ENCODE measurements at places on chromosomes 16 and 17.

GRCh38 chr17:32494621-32495358 is 8.0 kb downstream of the CDK5R1 start:
- H3K27me3 ChIP-seq: no peaks in the 10 kb centered on the region
- no peak overlapping the region for H3K4me3 ChIP-seq

- H3K4me1 ChIP-seq: peaks cover 47% of the 10 kb centered on the region
- no peaks in the 10 kb centered on the region for H3K27me3 ChIP-seq
- H3K27ac ChIP-seq: no peak overlapping the region
- H3K36me3 ChIP-seq: peaks cover 36% of the 10 kb centered on the region
These were observed 3.9 kb upstream of the B3GNT9 start for GRCh38 chr16:67154578-67155294.

DNA sequence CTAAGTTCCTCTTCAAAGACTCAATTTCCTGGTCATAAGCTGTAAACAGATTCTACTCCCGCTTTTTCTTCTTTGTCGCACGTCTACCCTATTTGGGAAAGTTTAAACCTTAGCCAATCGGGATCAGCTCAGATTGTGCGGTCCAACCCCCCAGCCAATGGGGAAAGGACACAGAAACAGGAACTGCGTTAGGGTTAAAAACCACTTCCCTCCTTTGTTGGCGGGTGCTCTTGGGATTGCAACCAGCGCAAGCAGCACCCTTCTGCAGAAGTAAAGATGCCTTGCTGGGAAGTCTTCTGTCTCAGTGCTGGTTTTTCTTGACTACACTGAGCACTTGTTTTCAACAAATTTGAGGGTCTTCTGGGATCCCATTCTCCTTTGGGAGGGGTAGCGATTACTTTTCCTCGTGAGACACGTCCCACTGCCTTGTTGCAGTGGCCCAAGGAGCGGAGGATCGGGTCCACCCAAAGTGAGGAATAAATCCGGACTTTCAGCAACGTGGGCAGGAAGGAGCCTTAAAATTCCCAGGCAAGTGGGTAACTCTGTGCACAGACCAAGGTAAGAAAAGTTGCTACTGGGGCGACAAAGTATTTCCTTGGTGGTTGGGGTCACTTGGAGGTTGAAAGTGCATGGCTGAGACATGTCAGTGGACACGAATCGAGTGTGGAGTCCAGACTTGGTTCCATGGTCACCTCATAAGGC is 1.0 kb upstream of the YPEL3 start:
- peaks cover 24% of the 10 kb centered on the region for H3K4me1 ChIP-seq
- H3K27ac ChIP-seq: peak overlapping the region; percentile 86
- no peak for DNase-seq
- H3K27me3 ChIP-seq: no peaks in the 10 kb centered on the region
- H3K4me3 ChIP-seq: peak overlapping the region; percentile 61

DNA sequence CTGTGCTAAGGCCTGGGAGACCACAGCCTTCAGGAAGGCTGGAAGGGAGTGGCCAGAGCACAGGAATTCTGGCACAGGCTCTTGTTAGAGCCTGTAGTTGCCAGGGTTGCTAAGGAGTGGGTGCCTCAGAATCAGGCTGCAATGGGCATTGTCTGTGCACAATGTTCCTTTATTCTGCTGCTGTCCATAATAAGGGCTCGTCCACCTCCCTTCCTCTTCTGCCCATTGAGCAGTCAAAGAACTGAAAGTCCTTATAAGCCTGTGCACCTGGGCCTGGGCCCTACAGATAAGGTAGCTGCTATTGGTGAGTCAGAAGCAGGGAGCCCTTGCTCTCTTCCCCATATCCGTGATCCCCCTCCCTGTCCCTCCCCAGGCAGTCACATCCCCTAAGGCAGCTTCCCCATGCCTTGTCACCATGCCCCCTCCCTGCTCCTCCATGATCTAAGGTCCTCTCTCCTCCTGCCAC is 5.4 kb upstream of the CNGB1 start:
- no peaks in the 10 kb centered on the region for H3K4me1 ChIP-seq
- H3K4me3 ChIP-seq: no peak overlapping the region
- no peak for DNase-seq
- no peak overlapping the region for H3K27ac ChIP-seq
- H3K27me3 ChIP-seq: peaks cover 3% of the 10 kb centered on the region
- no peaks in the 10 kb centered on the region for H3K36me3 ChIP-seq

- peaks cover 32% of the 10 kb centered on the region for H3K27me3 ChIP-seq
- no peaks in the 10 kb centered on the region for H3K36me3 ChIP-seq
- DNase-seq: no peak
These were observed 4.1 kb upstream of the SLC5A10 start for GRCh38 chr17:18947866-18948265.
